Inflammatory macrophage treated with lipopolysaccharide for 1 hour (primary cell): ENCODE measurements at places on chromosomes 4 and X.
A peak's percentile ranks its signal among the peaks of the same experiment; 100 is the strongest.

DNA sequence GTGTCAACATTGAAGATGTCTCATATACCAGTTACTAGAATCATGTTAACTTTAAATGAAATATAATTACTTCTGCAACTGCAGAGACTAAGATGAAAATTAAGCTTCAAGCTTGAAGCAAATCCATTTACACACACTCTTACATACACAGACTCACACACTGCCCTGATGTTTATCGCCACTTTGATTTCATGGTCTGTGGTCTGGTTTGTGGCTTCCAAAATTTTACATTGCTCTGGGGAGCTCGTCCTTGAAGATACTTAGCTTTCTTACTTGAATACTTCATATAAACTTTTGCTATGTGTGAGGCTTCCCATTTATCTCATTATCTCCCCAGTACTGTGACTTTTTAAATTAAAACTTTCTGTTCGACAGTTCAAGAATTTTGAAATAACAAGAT lies 35.8 kb downstream of the ARHGEF38 start:
- no peak for DNase-seq

DNA sequence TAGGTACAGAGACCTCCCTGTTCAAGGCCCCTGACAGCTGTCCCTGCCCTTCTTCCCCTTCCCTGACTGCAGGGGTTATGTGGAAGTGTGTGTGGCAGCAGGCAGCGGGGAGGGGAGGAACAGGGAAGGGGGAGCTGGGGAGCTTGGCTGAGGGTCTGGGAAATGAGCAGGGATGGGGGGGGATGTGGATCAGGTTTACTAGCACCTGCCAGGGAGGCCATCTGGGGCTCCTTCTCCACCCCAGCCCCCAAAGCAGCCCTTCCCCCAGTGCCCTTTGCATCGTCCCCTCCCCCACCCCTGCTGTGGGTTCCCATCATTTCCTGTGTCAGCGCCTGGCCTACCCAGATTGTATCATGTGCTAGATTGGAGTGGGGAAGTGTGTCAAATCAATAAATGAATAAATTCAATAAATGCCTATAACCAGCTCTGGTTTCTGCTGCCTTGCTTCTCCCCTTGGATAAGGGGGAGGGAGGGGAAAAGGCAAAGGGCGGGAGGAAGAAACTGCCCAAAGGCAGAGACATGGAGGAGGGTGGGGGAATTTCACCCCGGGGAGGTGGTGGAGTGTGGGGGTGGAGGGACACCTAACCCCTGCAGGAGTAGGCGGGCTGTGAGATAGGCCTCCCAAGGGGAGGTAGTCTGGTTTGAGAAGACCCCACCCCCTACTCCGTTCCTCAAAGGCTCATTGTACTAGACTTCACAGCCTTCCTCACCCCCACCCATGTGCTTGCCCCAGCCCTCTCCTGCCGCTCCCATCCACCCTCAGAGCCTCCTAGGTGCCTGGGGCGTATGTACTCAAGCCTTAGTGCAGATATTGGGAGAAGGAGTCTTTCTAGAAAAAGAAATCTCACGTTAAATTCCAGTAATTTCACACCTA lies 3.2 kb downstream of the CXorf65 start:
- no peak for DNase-seq

DNA sequence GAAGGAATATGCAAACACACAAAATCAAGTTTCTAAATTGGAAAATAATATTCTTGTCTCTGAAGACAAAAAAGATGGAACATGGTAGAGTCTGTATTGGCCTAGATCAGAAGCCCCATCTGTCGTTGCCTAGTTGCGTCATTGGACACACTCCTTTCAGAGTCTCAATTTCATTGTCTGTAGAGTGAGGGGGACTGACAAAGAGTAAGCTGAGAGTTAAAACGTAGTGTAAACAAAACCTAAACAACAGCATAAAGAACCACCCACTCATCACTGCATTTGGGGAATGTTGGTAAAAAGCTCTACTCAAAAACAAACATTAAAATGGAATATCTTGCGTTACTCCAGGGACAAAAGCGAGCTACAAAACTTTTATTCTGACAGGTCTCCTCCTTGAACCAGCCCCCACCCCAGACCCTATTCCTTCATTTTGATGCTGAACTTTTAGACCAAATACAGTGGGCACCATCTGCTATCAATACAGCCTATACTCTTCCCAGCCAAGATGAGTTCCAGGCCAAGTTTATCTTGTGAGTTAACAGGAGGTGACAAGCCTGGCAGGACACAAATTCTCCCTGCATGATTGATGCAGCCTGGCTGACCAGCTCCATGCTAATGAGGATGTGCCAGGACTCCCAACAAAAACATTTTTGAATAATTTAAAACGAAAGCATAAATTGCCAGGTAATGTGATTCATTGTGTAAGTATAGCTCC lies 125.2 kb downstream of the COL25A1 start:
- no peak for DNase-seq

DNA sequence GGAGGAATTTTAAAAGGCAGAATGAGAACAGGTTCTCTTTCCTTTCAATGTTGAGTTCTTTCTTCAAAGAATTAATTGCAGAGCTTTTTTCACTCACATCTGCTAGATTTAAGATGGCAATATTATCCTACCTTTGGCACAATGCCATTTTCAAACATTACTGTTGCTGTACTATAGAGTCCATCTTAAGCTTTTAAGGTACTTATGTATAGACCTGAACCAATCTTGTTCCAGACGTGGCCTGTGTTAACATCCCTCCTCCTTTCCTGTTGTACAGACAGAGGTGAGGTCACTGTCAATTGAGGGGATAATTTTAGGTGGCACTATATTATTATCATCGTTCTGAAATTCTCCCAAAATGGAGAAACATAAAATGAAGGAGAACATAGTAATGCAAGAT lies 53.0 kb upstream of the MYOZ2 start:
- no peak for DNase-seq

DNA sequence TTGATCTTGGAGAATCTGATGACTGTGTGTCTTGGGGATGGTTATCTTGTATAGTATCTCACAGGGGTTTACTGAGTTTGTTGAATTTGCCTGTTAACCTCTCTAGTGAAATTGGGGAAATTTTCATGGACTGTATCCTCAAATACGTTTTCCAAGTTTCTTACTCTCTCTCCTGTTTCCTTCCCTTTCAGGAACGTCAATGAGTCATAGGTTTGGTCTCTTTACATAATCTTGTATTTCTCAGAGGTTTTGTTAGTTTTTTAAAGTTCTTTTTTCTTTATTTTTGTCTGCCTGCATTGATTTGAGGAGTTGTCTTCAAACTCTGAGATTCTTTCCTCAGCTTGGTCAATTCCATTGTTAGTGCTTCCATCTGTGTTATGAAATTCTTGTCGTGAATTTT lies 227.7 kb upstream of the GPRIN3 start:
- DNase-seq, result no peak

GRCh38 chr4:6049985-6050384 lies 31.8 kb upstream of the C4orf50 start:
- DNase-seq, result no peak

GRCh38 chr4:157226601-157227000 lies 6.1 kb downstream of the GRIA2 start:
- DNase-seq, result no peak

DNA sequence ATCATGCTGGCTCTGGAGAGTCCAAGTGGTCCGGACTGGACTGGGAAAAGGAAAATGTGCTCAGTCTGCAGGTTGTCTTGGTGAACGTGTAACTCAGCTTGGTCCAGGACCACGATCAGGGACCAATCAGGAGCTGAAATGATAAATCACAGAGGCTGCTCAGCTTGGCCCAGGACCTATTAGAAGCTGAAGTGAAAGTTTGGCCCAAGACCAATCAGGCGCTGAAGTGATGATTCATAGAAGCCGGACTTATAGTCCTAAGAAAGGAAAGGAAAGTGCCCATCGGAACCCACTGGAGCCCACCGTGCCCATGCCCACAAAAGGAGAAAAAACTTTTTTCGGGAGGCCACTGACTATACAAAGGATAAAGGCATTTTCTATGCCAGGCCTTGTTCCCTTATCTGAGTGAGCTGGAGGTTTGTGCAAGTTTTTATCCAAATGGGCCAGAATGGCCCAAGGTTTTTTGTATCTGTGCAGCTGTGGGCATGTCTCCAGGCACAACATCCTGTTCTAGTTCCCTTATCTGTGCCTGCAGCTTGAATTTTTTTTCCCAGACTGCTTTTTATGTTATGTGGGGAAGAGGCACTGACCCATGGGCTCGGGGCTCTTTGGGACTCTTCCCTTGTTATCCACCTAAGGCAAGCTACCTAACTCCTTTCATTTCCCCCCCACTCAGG lies 194.4 kb downstream of the FAM133A start:
- DNase-seq, result no peak

DNA sequence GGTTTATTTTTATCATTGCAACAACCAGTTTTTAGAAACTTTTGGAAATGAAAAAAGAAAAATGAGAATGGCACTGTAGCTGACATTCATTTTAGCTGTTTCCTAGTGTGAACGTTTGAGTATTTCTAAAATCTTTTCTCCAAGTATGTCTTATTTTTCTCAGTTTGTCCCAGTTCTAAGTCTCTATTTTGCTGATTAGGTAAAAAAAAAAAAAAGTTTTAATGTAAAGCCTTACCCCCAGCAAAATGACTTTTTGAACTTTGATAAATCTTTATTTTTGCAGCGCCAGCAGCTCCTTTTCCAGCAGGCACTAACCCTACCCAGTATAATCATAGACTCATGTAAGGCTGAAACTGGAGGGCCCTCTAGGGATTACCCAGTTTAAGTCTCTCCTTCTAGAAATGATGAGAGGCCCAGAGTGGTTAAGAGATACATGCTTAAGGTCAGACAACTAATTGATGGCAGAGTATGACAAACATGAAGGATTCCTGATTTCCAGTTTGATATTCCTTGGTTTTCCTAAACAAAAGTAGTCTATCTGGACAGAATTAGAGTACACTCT lies 84.3 kb upstream of the SLC4A4 start:
- no peak for DNase-seq

DNA sequence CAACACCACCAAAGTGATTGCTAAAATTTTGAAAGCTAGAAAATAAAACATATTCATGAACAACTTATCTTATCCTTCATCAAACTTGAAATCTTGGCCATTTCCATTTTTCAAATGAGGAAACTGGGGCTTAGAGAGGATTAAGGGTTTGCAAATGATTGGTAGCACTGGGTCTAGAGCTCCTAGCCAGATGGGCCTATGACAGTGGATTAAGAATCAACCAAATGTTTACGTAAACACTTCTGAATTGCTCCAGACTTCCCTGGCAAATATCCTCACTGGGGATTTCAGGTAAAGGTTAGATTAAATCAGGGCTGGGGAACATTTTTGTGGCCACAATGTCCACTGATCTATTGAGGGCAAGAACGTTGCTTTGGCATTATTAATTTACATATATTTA lies 241.2 kb downstream of the ANK2 start:
- no peak for DNase-seq

GRCh38 chrX:120125444-120125843 lies 9.7 kb upstream of the RHOXF1 start:
- DNase-seq, result peak; percentile 33

DNA sequence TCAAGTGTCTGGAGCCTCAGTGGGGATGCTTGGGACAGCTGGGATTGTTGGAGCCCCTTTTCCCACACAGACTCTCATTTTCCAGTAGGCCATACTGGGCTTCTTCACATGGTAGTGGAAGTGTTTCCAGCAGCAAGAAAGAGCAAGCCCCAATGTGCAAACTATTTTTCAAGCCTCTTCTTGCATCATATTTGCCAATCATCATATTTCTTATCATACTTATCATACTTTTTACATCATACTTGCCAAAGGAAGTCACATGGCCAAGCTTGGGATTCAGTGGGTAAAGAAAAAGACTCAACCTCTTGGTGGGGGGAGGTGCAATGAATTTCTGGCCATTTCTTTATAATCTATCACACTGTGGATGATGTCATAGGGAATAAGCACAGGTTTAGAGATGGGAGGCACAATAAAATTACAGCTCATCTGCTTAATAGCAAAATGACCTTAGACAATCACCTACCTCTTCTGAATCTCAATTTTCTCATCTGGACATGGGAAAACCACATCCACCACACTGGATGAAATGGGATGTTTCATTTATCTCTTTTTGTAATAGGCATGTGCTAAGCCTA lies 174.2 kb downstream of the MID1IP1 start:
- DNase-seq, result no peak

GRCh38 chr4:122534776-122535175 lies 78.3 kb upstream of the IL2 start:
- no peak for DNase-seq
